ENCODE measurements at places on chromosomes 2 and 18.

GRCh38 chr18:41504316-41504715 is 450.7 kb upstream of the PIK3C3 start:
- DNase-seq = no peak

DNA sequence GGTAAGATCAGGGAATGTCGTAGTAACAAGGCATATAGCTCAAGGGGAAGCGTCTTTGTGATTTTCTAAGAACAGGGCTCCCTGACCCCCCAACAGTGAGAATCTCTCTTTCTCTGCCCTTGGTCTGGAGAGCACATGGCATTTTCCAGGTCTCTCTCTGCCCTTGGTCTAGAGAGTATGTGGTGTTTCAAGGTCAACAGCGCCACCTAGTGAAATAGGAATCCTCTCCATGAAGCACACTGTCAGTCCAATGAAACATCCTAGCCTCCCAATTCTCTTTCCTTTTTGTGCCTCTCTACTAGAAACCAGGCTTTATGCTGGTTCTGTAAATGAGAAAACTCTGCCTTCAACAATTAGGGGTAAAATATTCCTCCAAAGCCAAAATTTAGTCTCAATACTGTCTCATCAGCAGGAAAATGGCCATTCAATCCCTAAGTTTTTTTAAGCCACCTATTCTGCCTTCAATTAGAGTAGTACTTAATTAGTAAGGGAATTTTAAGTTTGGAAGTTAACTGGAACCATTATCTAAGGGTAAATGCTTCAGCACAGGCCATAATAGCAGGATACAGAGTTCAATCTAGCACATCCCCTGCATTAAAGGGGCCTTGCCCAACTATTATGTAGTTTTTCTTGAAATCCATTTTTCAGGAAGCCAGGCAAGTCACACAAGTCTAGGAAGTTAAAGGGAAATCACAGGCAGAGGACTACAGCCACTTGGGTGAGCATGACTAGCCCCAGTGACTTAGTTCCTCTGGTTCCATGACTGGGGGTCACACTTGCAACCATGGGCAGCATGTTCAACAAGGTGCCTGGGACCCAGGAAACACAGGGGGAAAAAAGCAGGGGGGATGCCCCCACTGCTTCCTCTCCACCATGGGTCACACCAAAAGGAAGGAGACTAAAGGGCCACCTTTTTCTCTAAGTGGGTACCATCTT is 12.4 kb downstream of the DYM start:
- peak; percentile 28 for DNase-seq

GRCh38 chr2:8566774-8567468 is 114.9 kb upstream of the ID2 start:
- no peak for DNase-seq

GRCh38 chr2:55992455-55992854 is 68.9 kb upstream of the EFEMP1 start:
- peak; percentile 8 for DNase-seq

- no peak for DNase-seq
Observed at GRCh38 chr2:181320638-181321037, 136.5 kb upstream of the ITGA4 start.

- no peak for DNase-seq
Observed at GRCh38 chr2:109110170-109110569, 18.8 kb upstream of the SH3RF3 start.

GRCh38 chr18:8063733-8064132 is 496.6 kb downstream of the PTPRM start:
- DNase-seq = no peak

GRCh38 chr18:2978661-2979106 is 34.3 kb downstream of the LPIN2 start:
- DNase-seq = no peak

DNA sequence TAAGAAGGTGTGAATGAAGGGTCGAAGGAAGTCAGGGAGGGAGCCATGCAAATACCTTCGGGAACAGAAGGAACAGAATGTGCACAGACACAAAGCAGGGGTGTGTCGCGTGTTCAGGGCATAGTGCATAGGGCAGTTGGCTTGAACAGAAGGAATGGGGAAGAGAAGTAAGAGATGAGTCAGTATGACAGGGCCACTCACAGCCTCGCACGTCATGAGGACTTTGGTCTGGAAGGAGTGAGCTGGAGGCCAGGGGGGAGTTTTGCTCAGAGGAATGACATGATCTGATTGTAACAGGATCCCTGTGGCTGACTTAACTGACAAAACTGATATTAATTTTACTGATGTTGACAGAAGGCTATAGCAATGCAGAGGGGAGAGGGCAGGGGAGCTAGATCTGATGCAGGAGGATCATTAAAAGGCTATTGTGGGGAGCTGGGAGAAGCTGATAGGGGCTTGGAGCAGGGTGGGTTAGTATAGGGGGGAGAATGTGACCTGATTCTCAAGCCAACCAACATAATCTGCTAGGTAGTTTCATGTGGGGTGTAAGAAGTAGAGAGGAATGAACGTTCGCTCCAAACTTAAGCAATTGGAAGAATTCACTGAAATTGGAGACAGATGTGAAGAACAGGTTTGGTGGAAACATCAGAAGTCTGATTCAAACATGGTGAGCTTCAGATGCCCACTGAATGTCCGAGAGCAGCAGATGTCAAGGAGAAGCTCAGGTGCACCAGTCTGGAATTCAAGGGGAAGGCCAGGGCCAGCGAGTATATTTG is 60.4 kb upstream of the COPS8 start:
- no peak for DNase-seq

GRCh38 chr2:45851576-45852304 is 200.3 kb downstream of the PRKCE start:
- no peak for DNase-seq

DNA sequence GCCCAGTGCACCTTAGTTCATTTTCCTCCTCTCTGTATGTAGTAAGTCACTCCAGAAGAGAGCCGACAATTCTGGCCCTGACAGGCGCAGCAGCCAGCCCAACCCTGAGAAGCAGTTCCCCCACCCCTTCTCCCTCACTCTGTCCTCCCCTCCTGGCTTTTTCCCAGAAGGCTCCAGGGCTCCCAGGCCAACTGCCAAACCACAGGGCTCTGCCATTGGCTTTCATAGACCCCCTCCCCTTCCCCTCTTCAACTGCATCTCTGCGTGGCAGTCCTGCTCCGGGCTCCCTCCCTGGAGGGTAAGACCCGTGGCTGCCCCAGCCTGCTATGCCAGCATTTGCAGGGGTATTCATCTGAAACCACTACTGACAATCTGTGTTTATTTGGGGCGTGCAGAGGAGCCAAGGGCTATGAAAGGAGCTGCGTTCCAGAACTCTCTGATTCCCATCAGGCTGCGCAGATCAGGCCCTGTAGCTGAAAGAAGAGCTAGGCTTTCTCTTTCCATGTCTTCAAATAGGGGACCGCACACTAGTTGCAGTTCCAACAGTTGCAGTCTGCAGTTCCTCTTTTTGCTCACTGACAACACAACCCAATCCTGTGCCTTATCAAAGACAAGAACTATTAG is 388.6 kb upstream of the TNP1 start:
- DNase-seq = peak; percentile 72

DNA sequence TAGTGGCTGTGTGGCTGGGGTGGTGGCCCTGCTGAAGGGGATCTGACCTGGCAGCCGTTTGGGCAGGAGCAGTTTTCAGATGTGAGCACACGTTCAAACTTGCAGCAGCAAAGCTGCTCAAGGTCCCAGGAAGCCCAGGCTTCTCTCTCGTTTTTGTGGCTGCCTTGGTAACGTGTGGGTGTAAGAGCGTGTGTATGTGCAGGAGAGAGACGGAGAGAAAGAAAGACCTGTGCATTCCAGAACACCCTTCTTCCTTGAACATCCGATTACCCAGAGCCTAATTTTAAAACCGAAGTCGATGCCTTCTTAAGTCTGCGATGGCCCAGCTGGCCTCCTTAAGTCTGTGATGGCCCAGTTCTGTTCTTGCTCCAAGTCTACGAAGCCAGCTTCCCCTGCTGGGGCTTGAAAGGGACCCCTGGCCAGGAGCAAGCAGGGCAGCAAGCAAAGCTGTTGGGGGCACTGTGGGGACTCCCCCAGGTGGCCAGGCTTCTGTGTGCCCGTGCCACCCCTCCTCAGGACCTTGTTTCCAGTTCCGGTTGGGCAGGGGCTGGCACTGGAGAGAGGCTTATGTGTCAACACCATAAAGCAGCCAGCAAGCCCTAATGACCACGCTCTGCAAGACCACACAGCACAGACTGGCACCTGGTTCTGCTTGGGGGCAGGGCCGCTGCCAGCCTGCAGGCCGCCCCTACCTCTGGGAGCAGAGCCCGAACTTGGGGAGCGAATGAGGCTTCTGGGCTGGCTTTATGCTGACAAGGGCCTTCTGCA is 55.8 kb upstream of the ALPP start:
- DNase-seq = no peak

DNA sequence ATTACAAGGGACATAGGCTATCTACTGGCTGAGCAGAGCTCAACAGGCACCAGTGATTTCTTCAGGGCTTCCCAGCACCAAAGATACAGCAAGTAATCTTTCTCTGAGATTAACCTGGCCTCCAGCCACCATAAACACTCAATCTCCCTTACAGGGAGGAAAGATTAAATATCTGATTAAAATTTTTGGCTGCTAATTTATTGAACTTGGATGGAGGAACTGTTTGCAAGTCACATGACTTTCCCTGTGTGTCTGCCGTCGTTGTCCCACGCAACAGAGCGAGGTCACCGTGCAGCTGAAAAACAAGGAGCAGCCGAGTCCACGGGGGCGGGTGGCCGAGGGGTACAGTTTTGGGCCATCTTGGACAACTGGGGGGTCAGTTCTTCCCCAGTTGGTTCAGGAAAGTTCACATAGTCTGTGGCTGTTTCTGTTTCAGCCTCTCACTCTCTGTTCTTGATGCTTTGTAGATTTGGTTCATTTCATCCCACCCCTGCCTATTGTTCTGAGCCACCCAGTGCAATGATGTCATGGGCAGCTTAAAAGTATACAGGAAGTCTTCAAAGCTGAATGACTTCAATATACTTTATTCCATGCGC is 186.8 kb upstream of the CTAGE1 start:
- DNase-seq = peak; percentile 79

DNA sequence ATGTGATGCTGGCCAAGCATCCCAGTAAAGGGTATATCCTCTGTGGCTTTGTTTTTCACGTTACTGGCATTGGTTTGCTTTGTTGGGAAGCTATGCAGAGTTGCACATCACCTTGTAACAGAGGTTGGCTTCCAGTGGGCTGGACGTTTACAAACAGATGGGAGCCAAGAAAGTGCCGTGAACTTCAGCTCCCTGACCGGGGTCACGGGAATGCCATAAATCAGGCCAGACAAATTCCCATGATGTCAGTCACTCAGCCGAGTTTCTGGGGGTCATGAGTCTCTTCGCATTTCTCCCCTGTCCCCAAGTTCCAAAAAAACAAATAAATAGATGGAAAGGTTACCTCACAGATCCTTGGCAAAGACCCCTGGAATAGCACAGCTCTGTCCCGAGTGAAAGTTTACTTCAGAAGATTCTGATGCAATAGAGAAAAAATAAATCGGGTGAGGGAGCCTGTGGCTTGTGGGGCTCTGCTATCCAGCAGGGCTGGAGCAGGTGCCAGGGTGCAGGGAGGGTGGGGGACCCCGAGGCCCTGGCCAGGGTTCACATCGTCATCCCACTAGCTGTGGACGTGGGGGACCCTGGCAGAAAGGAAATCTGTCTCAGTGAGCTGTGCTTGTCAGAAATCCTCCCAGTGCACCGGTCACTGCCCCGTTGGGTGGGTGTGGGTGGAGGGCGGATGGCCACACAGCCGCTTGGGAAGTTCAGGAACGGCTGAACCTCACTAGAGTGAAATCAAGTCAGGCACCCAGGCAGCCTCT is 27.8 kb downstream of the TWIST2 start:
- DNase-seq = no peak

DNA sequence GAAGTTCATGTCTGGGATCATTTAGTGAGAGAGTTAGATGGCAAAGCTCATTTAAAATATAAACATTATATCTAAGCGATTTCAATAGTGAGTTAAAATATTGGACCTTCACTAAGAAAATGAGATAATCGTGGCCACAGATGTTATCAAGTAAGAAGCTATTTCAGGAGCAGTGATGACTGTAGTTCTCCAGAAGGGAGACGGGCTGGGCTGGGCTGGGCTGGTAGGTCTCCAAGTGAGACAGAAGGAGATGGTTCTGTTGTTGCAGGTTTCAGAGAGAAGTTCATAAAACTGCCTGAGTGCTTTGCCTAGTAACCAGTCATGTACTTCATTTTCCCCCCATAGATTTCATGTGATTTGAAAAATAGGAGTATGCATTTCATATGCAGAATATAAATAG is 130.1 kb upstream of the DAPL1 start:
- DNase-seq = no peak

DNA sequence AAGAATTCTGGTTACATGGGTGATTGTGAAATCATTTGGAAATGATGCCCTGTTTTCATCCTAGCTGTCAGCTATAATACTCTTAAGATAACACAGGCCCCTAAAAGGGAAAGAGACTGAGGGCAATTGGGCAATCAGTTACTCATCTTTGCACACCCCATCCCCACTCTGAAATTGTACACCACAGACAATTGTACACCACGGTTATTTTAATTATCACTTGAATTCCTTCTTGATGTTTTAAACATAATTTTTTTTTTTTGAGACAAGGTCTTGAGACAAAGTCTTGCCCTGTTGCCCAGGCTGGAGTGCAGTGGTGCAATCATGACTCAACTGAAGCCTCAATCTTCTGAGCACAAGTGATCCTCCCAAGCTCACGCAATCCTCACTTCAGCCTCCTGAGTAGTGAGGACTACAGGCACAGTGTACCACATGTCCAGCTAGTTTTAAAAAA is 862.4 kb upstream of the ACVR2A start:
- no peak for DNase-seq

GRCh38 chr2:130829015-130829414 is 7.7 kb upstream of the ARHGEF4 start:
- DNase-seq = no peak

DNA sequence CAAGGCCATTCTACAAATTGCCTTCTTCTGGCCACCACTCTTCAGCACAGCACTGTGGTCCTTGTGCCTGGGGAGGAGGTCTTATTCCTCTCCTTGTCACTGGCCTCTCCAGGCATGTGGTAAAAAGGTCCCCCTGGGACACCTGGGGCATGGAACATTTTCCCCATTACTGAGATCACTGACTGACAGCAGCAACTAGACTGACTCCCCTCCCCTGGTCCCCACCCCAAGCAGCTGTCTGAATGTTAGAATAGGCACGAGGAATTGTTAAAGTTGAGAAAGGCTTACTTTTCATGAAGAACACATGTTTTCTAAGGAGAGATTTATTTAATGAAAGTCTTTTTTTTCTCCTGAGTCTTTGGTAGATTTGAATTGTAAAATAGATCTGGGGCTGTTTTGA is 39.5 kb upstream of the RTN4 start:
- no peak for DNase-seq

- no peak for DNase-seq
Observed at GRCh38 chr2:205500065-205500464, 182.2 kb upstream of the NRP2 start.

DNA sequence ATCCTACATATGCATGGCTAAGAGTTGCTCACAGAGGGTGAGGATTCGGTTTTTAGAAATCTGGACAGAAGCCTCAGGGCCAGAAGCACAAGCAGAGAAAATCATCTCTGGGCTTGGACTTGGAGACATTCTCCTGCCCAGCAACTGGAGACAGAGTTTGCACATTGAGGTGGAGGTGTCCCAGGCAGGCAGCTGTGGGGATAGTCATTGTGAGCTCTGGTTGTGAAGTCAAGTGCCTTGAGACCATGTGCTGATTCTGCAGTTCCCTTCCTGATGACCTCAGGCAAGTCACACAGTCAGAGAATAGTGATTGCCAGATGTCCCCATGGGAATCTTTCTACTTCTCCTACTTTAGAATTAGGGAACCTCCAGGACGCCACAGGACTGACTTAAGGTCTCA is 108.4 kb upstream of the LDAH start:
- no peak for DNase-seq
